ENCODE measurements at places on chromosomes 6 and 20.

- DNase-seq, result no peak
Measured at GRCh38 chr6:165744555-165745228, 81.7 kb upstream of the PDE10A start.

- peak; percentile 33 for DNase-seq
Measured at GRCh38 chr20:3749689-3750531, 17.4 kb downstream of the HSPA12B start.

GRCh38 chr20:17712201-17712600 lies 12.4 kb downstream of the BANF2 start:
- no peak for DNase-seq

DNA sequence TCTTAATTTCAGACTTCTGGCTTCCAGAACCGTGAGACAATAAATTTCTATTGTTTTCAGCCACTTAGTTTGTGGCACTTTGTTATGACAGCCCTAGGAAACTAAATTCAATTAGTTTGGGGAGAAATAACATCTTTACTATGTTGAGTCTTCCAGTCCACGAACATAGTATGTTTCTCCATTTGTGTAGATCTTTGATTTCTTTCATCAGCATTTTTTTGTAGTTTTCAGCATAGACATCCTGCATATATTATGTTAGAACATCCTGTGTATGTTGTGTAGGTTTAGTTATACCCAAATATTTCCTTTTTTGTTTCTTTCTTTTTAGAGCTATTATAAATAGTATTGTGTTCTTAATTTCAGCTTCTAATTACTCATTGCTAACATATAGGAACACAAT lies 18.0 kb upstream of the HMGA1 start:
- DNase-seq, result no peak

GRCh38 chr6:31228476-31228875 lies 43.4 kb downstream of the HLA-C start:
- no peak for DNase-seq
